ENCODE measurements at places on chromosomes 4 and X.

GRCh38 chr4:146450524-146450923 is 71.2 kb downstream of the SLC10A7 start:
- no peak for DNase-seq

DNA sequence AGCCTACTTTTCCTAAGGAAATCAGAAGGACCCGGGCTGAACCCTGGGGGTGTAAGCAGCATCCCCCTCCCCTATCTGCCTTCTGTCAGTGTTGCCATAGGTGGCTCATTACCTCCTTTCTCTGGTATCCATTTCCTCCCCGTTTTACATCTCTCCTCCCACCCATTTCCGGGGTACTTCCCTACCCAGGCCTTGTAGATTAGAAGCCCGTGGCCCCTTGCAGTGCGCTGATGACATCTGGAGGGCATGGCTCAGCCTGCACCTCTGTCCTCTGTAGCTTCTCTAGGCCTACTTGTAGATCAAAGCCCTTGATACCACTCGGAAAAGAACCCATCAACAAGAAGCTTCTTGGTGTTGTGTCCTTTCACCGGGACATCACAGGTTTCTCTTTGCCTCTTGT is 71.8 kb downstream of the NBDY start:
- DNase-seq: no peak

GRCh38 chr4:74873545-74874301 is 59.2 kb upstream of the PARM1 start:
- no peak for DNase-seq

DNA sequence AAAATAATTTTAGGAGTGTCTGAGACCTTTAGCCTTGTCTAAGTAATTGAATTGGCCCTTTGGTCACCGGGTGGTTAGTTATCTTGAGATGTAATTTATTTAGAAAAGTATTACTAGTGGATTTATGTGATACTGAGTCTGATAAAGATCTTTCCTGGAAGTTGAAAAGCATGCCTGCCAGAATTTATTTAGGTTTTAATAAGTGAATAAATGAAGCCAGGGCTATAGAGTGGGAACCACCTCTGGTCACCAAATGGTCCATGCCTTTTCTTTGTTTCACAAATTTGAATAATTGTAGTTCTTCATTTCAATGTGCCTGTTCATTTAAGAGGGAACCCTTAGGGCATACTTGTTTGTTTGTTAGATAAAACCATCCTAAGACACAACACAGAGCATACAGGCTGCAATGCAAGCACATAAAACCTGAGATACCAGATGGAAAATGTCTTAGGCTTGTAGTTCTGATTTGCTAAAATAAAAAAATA is 627.8 kb downstream of the ADGRL3 start:
- no peak for DNase-seq

- DNase-seq: no peak
Observed at GRCh38 chrX:95760356-95760755, 924.3 kb upstream of the DIAPH2 start.

GRCh38 chrX:109635146-109635545 is 10.2 kb upstream of the KCNE5 start:
- DNase-seq: no peak

- DNase-seq: no peak
Observed at GRCh38 chr4:3518511-3518880, 13.7 kb downstream of the LRPAP1 start.

DNA sequence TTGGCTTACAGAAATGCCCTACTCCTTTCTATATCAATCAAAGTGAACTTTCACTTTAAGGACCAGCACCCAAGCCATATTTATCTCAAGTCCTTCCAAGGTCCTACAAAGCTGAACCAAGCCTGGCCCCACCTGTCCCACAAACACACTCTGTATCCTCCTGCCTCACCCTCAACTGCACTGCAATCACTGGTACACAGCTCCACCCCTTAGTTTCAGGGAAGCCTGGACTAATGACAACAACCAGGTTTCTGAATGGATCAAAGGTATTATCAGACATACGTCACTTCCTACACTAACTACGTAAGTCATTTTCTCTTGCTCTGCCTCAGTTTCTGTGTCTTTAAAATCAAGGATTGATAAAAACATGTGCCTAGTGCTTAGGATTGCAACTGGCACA is 205.6 kb upstream of the HS3ST1 start:
- DNase-seq: no peak

Data from stimulated activated CD8-positive, alpha-beta memory T cell treated with anti-CD3 and anti-CD28 coated beads, Interleukin-15, amount 100 ng/mL, for 1 hour (primary cell).